ENCODE measurements at places on chromosomes 12 and 14.

DNA sequence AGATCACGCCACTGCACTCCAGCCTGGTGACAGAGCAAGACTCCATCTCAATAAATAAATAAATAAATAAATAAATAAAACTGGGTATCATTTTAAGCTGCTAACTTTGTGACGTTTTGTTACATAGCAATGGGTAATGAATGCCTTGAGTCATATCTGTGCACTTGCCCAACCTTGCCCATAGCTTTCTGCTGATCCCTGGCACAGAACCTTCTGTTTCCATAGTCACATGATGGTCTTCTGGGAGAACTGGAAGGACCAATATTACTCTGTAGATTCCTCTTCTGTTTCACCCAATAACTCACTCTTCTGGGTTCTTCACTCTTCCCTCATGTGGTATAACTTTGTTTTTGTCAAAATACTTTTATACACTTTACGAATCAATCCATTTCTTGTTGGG is 140.8 kb downstream of the SCARB1 start:
- no peak for DNase-seq

DNA sequence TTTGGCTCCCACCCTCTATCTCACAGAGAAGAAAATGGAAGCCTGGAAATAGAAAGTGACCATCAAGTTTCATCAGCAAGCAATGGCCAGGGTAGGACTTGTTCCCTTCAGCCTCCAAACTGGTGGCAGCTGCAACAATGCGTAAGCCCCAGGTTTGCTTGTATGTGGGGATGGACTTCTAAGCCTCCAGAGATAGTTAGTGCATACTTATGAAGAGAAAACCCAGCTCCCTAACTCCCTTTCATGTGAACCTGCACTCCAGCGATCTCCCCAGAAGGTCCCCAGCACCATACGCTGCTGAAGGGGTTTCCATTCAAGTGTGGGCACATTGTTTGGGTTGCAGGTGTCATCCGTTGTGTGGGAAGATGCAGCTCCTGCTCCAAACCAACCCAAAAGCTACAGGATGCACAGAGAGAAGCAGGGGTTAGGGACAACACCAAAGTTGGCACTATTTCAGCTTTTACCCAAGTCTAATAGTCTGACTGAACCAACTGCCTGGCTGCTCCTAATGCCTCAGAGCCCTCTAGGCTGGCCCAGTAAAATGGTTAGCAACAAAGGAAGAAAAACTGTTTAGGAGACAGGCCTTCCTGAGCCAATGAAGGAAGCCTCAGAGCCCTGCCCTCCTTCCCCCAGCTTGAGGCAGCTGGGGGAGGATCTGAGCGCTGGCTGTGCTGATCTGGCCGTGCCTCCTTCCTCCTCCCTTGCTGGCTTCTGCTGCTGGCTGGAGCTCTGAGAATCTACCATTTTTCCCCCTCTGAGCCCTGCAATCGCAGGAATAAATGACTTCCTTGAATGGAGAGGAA is 12.3 kb downstream of the ZFP36L1 start:
- no peak for DNase-seq

DNA sequence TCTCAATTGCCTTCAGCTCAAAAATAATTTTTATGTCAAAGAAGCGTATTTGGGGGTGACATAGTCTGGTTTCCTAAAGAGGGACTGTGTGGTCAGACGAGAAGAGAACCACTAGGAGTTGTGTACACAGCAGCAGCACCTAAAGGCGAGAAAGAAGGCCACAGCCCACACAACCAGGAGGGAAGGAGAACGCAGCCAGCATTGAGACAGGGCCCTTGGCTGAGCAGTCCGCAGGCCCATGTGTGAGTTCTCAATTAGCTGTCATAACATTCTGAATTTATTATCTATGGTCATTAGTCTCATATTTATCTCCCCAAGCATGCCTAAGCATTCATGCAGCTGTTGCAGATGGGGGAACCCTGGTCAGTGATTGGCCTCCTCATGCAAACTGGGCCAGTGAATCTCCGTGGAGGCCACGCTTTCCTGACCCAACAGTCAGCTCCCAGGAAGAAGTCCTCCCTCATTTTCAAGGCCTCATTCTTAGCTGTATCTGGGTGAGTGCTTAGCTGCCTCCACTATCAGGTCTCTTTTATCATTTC is 81.2 kb upstream of the ATF7IP start:
- DNase-seq, result no peak

DNA sequence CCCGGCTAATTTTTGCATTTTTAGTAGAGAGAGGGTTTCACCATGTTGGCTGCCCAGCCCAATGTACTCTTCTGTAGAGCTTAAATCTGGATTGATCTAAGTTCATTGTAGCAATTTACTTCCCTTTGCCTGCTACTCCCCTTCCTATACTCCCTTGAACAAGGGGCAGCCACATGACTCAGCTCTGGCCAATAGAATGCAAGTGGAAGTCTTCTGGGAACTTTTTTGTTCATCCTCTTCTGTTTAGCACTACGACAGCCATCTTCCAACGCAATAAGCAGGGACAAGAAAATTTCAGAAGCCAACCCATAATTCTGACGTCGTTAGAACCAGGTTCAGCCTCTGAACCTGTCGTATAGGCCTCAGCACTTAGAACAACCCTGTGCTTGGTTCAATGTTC is 6.4 kb upstream of the RAD52 start:
- DNase-seq, result no peak

- DNase-seq, result no peak
These were observed 21.8 kb upstream of the RTRAF start for GRCh38 chr14:51967521-51967920.

DNA sequence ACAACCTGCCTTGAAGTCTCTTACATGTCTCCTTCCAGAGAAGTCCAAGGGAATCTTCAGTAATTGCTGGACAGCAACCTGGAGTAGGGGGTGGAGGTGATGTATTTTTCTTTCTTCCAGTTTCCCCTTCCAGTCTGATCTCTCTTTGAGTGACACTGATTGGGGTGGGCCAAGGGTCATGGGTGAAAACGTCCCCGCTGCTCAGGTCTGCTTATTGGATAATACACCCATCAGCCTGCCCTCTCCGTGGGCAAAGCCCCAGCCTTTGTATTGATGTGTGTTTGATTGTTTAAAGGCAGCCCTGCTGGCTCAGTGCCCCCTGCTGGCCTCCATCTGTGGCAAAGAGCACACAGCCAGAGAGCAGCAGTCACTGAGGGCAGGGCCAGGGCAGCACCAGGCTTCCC is 35.7 kb upstream of the ATP2A2 start:
- no peak for DNase-seq

- no peak for DNase-seq
These were observed 116.9 kb upstream of the MAP1LC3B2 start for GRCh38 chr12:116442304-116442703.

DNA sequence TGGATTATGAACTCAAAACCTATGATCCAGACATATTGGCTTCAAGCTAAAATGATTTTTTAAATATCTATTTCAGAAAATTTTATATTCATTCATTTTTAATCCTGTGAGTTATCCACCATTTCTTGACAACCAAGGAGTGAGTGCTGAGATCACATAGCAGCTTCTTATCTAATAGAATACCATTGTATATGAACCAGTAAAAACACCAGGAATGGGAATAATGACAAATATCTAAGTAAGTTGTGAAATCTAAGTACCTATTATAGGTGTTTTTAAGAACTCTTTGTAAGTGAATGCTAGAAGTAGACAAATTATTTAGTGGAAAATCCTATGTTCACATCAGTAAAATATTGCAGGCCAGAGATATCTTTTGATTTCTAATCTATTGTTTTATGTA is 8.2 kb downstream of the LUM start:
- no peak for DNase-seq

DNA sequence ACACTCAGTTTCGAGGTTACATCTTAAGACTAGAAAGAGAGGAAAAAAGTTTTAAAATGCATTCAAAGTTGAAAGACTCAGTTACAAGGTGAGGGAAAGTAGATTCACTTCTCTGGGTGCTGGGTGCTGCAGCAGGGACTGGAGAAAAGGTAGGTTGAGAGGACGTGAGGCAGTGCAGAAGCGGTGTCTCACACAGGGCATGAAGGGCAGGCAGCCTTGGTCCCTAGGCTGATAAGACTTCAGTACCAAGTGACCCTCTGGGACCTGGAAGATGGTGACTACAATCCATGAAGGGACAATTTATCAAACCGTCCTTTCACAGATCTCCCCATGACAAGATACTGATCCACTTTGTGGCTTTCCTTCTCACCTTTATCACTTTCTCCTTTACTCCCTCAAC is 22.5 kb upstream of the UTP20 start:
- DNase-seq, result no peak

- DNase-seq, result no peak
These were observed 18.6 kb upstream of the MDM1 start for GRCh38 chr12:68350753-68351152.

DNA sequence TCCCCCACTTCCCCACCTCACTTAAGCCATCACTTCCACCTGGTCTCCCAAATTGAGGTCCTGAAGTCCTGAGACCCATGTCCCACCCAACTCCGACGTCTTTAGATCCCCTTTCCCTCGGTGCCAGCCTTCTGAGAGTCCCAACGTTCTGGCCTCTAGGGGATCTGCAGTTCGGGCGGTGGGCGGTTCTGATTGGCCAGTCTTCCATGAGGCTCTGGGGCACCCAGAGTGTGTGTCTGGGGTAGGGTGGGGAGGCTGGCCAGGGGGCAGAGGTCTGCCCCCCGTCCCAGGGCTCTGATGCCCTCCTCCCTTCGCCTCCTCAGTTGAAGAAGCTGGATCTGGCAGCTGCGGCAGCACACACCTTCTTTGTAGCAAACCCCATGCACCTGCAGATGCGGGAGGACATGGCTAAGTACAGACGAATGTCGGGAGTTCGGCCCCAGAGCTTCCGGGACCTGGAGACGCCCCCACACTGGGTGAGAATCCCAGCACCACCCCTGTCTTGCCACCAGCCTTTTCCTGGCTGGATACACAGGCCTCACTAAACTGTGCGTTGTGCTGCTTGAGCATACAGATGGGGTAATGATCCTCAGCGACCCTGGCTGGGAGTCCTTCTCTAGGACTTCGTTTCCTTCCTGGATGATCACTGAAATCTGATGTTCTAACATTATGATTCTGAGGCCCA is 1.5 kb downstream of the P3H3 start:
- peak; percentile 61 for DNase-seq

GRCh38 chr14:95477411-95478269 is 38.8 kb downstream of the SYNE3 start:
- DNase-seq, result peak; percentile 30

DNA sequence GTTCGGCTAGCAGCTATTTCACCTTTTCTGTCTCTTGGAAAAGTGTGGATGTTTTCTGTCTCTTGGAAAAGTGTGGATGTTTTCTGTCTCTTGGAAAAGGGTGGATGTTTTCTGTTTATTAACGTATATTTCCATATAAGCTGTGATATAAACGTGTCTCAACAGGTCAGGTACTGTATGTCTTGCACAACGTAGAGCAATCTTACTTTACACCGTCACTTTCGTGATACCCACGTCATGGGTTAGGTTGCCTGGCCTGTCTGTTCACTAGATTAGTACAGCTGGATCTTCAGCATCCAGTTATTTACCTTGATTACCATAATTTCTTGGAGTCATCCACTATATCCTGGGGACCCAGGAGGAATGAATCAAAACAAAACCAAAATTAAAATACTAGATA is 14.1 kb downstream of the CLEC7A start:
- DNase-seq, result no peak

DNA sequence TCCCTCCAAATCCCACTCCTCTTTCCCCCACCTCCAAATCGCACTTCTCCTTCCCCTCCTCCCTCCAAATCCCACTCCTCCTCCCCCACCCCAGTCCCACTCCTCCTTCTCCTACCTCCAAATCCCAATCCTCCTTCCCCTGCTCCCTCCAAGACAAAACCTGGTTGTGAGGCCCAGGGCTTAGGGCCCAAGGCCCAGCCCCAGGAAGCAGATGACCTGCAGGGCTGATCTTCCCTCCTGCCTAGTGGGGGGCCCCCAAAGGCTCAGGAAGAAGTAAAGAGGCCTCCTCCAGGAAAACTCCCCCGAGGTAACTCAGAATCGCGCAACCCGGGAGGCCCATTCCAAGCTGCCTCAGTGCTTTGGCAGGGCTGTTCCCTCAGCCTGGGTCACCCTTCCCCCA is 34.4 kb downstream of the NCOR2 start:
- DNase-seq, result no peak

DNA sequence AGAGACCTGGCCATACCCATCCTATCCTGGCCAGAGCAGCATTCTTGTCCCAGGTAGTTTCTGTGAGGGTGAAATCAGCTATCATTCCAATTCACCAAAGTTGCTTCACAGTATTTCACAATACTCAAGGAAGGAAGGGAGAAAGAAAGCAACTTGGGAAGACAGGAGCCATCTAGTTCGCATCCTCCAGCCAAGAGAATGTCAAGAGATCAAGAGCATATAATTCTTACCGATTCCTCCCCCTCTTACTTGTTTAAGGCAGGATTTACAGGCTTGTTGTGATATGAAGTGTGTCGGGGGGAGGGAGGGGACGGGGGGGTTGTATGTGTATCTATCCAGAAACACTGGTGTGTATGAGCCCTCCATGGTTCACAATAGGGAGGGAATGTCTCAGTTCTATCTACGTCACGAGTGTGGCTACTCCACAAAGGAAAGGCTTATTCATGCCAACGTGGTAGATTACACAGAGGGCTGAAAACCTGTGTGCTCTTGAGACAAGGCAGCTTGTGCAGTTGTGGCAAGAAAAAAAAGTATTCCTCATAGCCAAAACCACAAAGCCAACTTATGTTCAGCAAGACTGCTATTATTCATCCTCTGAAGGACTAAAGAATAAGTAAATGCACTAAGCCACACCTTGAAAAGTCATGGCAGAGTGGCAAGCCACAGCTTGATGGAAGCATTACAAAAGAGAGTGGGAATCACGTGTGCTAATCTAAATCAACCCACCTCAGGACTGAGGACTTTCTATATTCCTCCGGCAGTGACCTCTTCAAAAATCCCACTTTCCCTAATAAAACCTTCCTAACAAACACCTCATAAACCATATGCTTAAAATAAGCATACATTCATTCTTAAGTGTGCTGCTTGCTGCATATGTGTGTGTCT is 35.0 kb downstream of the CORO1C start:
- DNase-seq, result peak; percentile 98

- DNase-seq, result no peak
These were observed 30.8 kb downstream of the P2RX2 start for GRCh38 chr12:132649226-132649945.

- DNase-seq, result no peak
These were observed 7.0 kb downstream of the NIN start for GRCh38 chr14:50823762-50824636.

- DNase-seq, result no peak
These were observed 28.4 kb upstream of the FOXN3 start for GRCh38 chr14:89445273-89445973.
